ENCODE measurements at places on chromosomes 6 and 20.

GRCh38 chr6:124008000-124008987 is 204.6 kb downstream of the NKAIN2 start:
- DNase-seq, result no peak

GRCh38 chr6:81138236-81138635 is 614.2 kb downstream of the TENT5A start:
- DNase-seq, result no peak

DNA sequence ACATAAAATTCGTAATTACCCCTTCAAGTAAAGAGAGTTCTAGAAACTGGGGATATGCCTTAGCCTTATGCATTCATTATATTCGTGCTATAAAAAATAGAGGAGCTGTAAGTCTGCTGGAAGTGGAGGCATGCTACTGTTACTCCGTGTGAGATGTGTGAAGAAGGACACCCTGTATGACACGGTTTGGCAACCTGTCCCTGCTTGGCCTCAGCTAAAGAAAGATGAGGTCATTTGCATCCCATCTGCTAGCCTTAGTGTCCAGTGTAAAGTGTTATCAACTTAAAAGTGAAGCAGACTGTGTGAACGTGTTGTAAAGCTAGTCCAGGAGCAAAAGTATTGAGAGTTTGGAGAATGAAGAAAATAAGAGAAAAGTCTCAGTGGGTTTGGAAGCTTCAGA is 135.1 kb upstream of the RAB32 start:
- no peak for DNase-seq

GRCh38 chr20:21360705-21361104 is 36.6 kb downstream of the NKX2-4 start:
- peak; percentile 24 for DNase-seq

GRCh38 chr6:3619800-3620199 is 131.7 kb downstream of the PXDC1 start:
- no peak for DNase-seq

GRCh38 chr20:62808211-62808865 is 3.7 kb downstream of the OGFR start:
- DNase-seq, result peak; percentile 73

- peak; percentile 62 for DNase-seq
Observed at GRCh38 chr6:111845441-111845871, 27.8 kb downstream of the FYN start.

DNA sequence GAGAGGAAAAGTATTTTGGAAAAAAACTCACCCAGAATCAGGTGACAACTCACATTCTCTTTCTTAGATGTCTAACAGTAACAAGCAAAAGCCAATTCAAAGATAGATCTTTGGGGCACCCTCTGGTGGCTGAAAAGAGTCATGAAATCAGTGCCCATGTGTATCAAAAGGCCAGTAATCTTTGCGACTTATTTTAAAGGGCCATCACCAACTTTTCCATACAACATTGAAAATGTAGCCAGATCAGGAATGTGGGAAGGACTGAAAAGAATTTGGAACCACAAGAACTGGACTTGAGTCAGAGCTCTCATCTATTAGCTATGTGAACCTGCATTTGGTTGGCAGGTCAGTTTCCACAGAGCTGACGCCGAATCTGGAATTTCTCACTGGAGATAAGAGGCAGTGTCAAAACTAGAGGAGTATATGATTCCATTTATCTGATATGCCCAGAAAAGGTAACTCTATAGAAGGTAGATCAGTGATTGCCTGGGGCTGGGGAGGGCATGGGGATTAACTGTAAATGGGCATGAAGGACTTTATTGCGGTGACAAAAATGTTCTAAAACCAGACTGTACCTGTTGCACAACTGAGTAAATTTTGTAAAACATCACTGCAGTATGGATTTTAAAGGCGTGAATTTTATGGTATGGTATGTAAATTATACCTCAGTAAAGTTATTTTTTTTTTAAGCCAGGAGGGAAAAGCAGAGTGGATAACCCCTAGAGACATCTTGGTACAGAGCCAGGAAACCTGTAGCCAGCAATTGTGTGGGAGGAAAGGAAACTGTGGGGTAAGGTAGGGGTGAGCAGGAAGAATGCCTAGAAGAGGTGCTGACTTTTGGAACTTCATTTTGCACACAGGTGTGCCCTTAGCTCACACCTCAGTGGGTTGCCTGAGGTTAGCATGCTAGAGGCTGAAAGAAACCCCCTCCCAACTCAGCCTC is 117.1 kb upstream of the ASF1A start:
- DNase-seq, result peak; percentile 85

- DNase-seq, result peak; percentile 70
Observed at GRCh38 chr6:145929037-145929633, 35.0 kb downstream of the SHPRH start.

DNA sequence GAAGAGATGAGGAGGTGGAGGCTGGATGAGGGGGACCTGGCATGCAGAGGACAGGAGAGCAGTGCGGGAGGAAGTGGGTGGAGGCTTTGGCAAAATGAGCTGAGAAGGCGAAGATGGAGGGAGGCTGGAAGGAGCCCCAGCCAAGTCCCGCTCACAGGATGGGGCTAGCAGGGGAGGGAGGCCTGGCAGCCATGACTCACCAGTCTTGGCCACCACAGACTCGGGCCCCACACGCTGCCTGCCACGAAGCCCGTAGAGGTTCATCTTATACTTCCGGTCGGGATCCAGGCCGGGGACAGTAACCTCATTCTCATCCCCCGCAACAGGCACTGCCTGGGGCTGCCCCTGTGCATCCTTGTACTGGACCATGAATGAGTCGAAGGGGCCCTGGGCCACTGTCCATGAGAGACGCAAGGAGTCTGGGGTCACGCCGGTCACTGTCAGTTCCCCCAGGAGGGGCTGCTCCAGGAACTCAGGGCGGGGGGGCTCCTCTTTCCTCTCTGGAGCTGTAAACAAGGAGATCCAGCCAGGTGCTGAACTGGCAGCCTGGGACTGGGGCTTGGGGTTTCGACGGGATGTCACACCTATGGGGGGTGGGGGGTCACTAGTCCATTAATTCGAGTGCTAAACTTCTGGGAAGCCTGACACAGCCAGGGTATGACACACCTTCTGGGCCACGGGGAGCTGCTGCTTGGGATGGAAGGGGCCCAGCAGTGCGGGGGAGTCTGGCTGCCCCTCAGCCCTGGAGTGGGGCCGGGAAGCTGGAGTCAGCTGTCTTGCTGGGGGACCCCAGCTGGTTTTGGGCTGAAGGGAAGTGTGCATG is 27.8 kb downstream of the TNXB start:
- DNase-seq, result peak; percentile 50

DNA sequence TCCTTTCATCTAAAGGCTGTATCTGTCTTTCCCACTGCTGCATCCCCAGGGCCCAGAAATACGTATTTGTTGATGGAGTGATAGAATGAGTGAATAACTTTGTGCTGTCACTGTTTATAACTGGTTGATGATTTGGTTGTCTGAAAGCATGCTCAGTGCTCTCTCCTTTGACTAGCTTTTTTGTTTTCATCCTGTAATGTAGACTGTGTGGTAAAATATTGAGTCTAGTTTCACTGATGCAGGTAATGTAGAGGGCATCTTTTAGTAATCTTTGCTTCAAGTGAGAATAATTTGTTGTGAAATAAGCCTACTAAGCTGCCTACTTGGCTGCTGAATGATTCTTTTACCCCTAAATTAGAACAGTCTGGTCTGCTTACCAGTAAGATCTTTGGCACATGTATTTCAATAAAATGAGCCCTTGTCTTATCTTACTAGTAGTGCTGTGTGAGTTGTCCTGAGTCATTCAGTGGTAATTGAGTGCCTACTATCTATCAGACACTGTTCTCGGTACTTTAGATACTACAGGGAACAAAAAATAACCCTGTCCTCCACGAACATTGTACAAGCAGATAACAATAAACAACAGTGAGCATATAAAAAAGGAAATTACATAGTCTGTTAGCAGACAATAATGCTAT is 39.9 kb downstream of the MAPK14 start:
- DNase-seq, result peak; percentile 6

GRCh38 chr6:119950681-119951080 is 601.1 kb upstream of the MAN1A1 start:
- no peak for DNase-seq

- peak; percentile 81 for DNase-seq
Observed at GRCh38 chr20:17895641-17896171, 72.9 kb downstream of the SNX5 start.

GRCh38 chr6:22980446-22980845 is 411.1 kb downstream of the HDGFL1 start:
- no peak for DNase-seq

DNA sequence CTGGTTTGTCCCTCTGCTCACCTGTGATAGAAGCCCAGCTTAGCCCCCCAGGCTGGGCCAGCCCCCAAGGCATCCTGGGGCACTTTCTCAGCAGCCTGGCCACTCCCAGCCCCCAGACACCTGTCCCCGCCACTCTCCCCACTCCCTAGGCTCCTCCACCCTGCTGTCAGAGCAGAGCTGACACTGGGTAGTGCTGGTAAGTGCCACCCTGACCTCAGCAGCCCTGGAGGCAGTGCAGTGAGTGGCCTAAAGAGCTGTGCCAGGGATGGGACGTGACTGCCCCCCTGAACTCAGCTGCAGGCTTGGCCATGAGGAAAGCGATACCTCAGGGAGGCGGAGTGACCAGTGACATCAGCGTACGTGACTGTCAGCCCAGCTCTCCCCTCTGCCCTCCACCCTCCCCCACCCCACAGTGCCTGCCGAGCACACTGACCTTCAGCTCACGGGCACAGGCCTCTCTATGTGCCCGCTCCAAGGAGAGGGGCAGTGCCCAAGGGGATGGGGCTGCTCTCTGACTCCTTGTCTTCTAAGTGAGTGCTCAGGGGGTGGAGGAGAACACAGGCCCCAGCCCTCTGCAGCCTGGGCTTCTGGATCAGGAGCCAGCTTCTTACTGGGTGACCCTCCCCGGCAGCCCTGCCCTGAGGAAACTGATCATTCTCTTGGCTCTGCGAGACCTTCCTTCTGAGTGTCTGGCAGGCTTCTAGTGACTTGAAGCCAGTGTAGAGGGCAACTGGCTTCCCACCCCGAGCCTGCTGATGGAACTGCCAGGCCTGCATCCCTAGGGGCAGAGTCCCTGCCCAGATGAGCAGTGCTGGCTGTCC is 172.7 kb downstream of the MRPL14 start:
- no peak for DNase-seq

GRCh38 chr20:32463642-32464400 is 105.7 kb downstream of the ASXL1 start:
- DNase-seq, result no peak

DNA sequence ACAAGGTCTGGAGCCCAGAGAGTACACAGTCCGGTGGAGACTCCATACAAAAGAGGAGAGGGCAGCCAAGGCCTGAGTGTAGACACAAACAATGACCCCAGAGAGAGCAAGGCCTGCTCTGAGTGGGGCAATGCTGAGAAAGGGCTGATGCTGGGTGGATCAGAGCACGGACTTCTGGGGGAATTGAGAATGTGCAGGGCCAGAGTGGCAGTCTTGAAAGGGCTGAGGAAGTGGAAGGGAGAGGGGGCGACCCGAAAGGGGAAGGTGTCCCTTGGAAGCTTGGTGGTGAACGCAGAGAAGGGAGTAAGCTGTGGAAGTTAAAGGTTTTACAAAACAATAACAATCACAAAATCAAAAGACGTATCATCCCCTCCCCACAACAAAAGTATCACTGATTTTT is 12.0 kb upstream of the GRM4 start:
- DNase-seq, result no peak

DNA sequence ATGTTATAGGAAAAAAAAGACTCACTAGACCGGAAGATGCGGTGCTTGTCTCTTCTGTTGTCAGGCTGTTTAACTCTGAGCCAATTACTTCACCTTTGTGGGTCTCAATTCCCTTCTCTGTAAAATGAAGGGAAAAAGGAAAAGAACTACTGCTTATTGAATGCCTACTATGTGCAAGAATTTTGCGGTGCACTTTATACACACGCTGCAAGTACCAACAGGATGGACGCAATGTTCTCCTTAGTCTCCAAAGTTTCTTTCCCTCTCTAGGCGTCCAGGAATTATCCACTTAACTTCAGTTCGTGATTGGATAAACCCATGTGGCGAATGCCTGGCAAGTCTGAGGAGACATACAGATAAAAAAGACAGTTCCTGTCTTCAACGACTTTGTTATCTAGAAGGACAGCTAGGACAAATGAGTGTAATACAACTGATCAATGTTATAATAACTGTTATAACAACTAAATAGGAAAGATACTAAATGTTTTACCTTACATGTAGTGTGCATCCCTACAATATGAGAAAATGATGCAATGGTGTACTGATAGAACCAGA is 69.0 kb upstream of the JARID2 start:
- DNase-seq, result no peak

DNA sequence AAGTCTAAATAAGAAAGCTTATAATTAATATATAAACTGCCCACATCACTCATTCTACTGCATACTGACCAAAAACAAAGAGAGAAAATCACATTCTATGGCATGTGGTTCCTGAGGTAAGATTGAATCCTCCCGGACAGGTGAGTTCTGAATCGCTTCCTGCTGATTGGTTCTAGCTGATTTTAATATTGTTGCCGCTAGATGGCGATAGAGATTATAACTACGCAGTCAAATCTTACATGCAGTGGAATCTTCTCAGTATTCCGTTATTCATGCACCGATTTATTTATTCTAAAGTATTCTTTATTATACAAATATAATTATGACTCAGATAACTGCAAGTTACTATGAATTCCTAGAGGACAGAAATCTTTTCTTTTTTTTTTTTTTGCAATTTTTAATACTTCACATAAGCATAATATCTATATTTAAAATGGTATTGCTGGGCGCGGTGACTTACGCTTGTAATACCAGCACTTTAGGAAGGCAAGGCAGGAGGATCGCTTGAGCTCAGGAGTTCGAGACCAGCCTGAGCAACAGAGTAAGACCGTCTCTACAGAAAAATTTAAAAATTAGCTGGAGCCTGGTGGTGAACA is 24.2 kb upstream of the TMX4 start:
- DNase-seq, result peak; percentile 79

DNA sequence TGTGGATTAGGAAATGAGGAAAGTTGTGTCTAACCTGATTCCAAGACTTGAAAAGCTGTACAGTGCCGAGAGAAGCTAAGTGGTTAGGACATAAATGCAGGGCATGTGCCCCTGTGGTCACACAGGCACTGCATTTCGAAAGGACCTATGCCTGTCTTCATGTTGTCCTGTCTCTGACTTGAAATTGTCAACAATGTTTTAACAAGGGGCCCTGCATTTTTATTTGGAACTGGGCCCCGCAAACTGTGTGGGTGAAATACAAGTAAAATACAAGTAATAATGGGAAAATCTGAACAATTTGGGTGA is 38.8 kb downstream of the MRS2 start:
- DNase-seq, result no peak

- DNase-seq, result no peak
Observed at GRCh38 chr20:2387580-2387979, 6.9 kb downstream of the TGM6 start.
